ENCODE measurements at places on chromosomes 3 and 15. TPM values are rescaled to one million over a fixed set of nuclear protein-coding genes. Genes with fewer than 3 reads are reported as not detected.
A peak's percentile ranks its signal among the peaks of the same experiment; 100 is the strongest.

- peak; percentile 60 for DNase-seq
These were observed 94.0 kb upstream of the LRRN1 start for GRCh38 chr3:3705090-3705775.

- DNase-seq, result no peak
These were observed 167.1 kb downstream of the P3H2 start for GRCh38 chr3:189953551-189953950.

DNA sequence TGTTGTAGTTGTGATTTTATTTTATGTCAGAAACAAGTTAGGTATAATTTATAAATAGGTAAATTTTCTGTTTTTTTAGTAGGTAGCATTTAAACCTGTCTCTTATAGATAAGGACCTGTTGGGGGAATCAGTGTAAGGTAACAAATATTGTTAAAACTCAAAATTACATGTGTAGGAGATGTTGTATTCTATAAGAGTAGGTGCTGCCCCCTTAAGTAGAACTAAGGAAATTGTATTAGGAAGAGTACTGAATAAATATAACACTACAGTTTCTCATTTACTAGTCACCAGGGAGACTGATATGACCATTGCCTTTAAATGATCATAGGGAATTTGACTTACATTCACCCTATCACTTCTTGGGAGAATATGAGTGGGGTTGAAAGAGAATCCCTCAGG lies 31.2 kb downstream of the SLC25A36 start:
- no peak for DNase-seq

- DNase-seq, result no peak
These were observed 35.7 kb upstream of the IGF1R start for GRCh38 chr15:98612490-98613110.

DNA sequence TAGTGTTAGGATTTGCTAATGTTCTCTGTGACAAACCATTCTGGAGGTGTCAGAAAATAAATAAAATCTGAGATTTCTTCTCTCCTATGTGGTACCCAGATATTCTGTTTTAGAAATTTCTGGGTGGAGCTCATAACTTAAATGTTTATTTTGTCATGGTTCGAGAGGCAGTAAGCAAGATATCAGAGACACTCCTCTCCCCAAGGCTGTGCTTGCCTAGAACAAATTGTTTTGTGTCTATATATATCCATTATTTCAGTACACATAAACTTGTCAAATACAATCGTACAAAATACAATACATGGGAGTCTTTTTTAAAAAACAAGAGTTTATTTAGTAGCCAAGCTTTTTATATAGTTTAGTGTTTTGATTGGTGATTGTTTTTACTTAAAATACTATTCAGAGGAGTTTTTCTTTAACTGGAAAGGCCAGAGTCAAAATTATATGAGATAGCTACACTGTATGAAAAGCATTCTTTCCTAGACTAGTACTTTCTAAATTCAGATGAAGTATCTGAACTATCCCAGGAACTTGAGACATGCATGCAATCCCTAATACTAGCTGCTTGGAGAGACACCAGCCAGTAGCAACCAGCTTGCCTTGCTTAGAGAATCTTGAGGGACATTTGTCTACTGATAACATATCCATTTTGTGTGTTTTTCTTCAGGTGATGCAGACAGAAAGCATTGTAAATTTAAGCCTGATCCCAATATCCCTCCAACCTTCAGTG lies 4.7 kb downstream of the EXOG start:
- no peak for DNase-seq

GRCh38 chr3:68943753-68944500 lies 11.6 kb upstream of the TAFA4 start:
- no peak for DNase-seq

GRCh38 chr15:38899300-38899699 lies 334.7 kb upstream of the RASGRP1 start:
- DNase-seq, result no peak

- DNase-seq, result no peak
These were observed 454.4 kb upstream of the RASGRP1 start for GRCh38 chr15:39018966-39019365.

DNA sequence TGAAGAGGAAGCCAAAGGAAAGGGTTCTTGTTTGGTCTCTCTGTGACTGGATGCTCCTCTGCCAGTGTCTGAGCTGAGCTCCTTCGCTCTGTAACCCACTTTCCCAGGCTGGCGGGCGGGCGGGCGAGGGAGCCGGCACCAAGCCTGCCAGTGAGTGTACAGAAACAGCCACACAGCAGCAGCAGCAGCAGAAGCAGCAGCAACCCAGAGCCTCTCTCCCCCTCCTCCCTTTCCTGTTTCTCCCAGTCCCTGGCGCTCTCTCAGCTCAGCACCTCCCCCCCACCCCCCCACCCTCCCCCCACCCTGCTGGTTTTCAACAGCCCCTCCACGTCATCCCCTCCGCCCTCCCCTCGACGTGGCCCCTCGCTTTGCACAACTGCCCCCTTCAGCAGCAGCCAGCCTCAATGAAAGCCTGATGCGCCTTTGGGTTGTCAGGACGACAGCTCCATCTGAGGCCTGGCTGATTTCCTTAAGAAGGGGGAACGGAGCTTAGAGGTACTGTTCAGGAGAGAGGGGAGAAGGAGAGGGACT lies at the start of gene LSAMP:
Gene LSAMP (minus strand): TSS at position 177 of the 531 bp plus-strand sequence.
- no peak for DNase-seq

DNA sequence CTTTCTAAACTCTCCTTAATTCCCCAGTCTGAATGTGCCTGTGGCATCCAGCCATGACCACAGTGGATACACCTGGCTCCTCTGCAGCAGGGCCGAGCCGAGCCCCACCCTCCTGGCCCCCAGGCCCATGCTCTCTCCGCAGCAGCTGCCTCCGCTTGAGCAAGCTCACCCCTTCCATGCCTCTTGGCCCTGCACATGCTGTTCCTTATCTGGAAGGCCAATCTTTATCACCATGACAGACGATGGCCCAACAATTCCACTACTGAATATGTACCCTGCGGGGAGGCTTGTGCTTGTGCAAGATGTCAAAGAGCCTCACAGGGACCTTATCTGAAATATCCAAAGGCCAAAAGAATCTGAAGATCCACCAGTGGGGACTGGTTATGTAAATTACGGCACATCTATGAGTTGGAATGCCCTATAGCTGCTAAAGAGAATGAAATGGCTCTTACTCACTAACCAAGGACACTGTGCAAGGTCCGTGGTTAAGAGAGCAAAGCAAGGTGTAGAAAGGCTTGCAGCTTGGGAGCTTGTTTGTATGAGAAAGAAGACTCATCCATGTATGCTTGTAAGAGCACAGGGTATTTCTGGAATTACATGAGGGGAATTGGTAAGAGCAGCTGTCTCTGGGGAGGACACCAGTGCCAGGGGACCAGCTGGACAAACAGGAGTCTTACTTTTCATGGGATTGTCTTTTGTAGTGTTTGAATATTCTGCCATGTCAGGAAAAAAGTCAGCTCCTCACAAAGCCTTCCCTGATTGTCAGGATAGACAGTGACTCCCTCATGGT lies 55.2 kb downstream of the WNT7A start:
- no peak for DNase-seq

- no peak for DNase-seq
These were observed 40.0 kb downstream of the NME9 start for GRCh38 chr3:138289701-138290100.

DNA sequence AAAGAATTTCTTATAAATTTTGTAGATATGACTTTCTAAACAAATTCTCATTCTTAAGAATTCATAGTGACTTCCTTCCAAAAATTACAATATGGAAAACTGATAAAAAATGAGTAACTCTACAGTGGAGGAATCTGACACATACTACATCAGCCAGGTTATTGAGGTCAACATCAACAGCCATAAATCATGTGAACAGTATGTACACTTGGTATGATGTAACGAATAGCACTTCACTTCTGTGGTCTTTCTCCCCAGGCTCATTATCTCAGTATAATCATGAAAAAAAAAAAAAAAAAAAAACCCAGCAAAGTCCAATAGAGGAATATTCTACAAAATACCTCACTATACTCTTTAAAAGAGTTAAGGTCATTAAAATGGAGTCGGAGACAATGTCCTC lies 111.2 kb upstream of the SUCLG2 start:
- no peak for DNase-seq

DNA sequence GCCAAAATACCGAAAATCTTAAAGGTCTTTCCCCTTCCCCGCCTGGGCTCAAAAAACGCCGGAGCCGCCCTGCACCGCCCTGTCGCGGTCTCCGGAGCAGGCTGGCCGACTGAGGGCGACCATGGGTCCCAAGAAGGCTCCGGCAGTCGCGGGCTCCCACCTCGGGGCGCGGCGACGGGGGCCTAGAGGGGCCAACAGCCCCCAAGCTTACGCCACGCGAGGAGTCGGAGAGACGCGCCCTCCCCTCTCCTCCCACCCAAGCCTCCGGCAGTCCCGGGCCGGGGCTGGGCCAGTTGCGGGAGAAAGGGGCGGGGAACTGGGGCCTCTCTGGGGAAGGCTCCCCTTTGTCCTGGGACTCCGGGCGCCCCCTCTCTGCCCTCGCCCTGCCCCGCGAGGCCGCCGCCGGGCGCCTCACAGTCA lies 69.2 kb downstream of the GOLGA8B start:
- peak; percentile 71 for DNase-seq

DNA sequence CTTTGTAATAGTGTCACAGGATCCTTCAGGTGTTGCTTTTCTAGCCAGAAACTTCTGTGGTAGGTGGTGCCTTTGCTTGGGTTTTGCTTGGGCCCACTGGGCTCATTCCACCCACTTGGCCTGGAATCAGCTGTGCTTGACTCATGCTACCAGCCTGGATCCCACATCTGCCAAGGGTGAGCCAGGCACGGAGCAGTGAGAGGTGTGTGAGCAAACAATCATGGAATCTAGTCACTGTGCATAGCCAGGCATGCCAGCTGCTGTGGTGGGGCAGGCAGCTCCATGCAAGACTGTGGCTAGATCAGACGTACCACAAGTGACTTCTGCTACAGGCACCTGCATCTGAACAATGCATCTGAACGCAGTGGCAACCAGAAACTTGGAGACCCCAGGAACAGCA lies 275.9 kb downstream of the UBE2E2 start:
- no peak for DNase-seq

GRCh38 chr3:98588065-98588464 lies 5.3 kb downstream of the CPOX start:
- DNase-seq, result no peak

DNA sequence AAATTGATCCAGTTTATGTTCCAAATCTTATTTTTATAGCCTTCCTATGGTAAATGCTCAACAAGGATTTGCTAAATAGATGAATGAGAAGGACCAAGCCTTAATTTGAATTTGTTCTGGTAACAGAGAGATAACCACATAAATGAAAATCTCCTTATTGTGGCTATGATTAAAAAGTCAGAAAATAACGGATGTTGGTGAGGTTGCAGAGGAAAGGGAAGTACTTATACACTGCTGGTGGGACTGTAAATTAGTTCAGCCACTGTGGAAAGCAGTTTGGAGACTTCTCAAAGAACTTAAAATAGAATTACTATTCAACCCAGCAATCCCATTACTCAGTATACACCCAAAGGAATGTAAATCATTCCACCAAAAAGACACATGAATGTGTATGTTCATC lies 26.2 kb downstream of the AAGAB start:
- no peak for DNase-seq

DNA sequence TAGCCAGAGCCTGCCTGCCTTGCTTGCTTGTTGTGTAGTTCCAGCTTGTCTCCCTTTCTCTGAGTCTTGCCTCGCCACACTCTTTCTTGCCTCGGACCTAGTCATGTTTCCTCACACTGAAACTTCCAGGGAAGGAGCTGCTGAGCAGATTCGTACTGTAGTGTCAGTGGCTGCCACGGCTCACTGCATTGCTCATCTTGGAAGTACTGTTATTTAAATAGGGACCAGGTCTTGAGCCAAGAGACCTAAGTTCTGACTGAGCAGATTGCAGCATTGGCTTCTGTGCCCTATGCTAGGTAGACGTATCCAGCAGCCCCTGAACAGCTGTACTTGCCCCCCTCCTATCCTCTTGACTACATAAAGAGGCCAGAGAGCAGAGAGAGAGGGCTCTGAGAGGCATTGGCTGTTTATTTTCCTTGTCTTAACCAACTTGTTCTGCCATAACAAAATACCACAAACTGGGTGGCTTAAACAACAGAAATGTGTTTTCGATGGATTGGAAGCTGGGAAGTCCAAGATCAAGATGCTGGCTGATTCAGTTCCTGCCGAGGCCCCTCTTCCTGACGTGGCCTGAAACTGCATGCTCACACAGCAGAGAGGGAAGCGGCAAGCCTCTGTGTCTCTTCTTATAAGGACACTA lies 5.8 kb upstream of the RARRES1 start:
- no peak for DNase-seq

DNA sequence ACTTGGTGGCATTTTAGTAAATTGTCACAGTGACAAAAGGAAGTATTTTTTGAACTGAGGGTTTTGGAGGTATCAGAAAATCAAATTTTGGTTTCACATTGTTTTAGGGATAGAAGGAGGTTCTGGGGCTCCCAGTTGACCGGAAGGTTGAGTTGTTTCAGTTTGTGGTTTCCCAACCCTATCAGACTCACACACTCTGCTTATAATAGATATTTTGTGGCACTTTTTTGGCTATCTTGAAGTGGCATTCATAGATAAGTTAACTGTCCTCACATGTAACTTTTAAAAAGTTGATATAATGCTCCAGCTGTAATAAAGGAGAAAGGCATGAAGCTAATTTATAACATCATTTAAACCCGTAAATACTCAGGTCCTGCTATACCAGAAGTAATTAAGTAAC lies 12.8 kb downstream of the ARMC8 start:
- DNase-seq, result no peak

DNA sequence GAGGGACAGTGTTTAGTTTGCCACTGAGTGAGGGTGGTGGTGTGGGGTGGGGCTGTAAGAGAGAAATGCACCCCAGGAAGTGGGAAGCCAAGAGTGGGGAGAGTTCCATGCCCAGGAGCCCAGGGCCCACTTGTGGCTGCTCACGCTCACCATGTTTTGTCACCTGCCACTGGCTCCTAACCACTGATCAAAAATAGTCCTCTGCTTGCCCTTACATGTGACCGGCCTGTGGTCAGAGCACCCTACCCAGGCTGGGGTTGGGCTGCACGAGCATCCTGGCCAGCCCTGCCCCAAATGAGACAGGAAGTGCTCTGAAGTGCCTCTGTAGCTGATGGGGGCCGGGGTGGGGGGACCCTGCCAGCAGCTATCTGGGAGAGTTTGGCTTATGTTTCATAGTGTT lies 216.3 kb downstream of the RPLP1 start:
- no peak for DNase-seq

GRCh38 chr3:117398141-117398899 lies 688.7 kb downstream of the TUSC7 start:
- no peak for DNase-seq

- DNase-seq, result no peak
These were observed 576.4 kb downstream of the FHIT start for GRCh38 chr3:60674870-60675269.

GRCh38 chr15:69609776-69610175 lies 157.2 kb downstream of the RPLP1 start:
- no peak for DNase-seq

GRCh38 chr15:92934716-92935115 lies 34.6 kb downstream of the CHD2 start:
- no peak for DNase-seq

The CELSR3 gene
- total RNA-seq, result 1.5 TPM

The ZNF80 gene
- total RNA-seq, result not detected

The HIGD2B gene
- not detected for total RNA-seq

The CRABP1 gene
- total RNA-seq, result 28.8 TPM

The RYR3 gene
- total RNA-seq, result 18.5 TPM

The NR2E3 gene
- not detected for total RNA-seq

The GPR62 gene
- total RNA-seq, result 0.13 TPM

The CPEB1 gene
- 27.1 TPM for total RNA-seq

The RARB gene
- 15.2 TPM for total RNA-seq

The PCNP gene
- 177 TPM for total RNA-seq

The MESP1 gene
- total RNA-seq, result 2.1 TPM

The SLCO2A1 gene
- total RNA-seq, result 34.1 TPM
